ENCODE measurements at places on chromosomes 2 and 18.

DNA sequence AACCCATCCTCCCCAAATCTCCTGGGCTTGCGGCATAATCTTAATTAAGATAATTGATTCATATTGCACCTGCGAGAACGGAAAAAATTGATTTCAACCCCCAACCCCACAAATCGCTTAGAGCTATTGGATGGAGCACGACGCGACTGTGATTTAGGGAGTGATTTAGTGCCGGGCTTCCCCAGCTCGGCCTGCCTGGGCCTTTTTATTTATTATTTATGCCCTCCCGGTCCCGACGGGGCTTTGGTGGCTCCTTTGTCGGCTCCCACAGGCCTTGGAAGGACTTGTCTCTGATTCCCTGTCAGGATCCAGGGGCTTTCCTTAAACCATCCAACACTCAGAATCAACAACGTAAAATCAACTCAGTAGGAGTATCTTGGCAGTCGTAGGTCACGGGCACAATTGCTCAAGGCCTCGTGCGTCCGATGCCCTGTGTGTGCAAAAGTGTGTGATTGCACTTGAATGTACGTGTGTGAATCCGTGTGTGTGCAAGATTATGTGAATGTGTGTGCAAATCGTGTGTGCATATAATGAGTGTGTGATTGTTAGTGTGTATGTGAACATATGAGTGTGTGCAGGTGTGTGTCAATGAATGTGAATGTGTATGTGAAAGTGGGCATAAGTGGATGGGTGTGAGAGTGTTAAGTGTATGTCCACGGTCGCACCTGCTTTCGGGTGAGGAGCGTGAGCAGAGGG, 4.3 kb upstream of the NEUROD1 start:
- peak; percentile 85 for DNase-seq

- DNase-seq = no peak
Observed at GRCh38 chr2:74566754-74567085, 12.2 kb downstream of the DOK1 start.

GRCh38 chr2:222739939-222740338, 68.5 kb downstream of the MOGAT1 start:
- DNase-seq = no peak

GRCh38 chr2:74938264-74938663, 20.2 kb upstream of the POLE4 start:
- DNase-seq = no peak

GRCh38 chr2:197229509-197230443, 80.8 kb downstream of the ANKRD44 start:
- DNase-seq = no peak

DNA sequence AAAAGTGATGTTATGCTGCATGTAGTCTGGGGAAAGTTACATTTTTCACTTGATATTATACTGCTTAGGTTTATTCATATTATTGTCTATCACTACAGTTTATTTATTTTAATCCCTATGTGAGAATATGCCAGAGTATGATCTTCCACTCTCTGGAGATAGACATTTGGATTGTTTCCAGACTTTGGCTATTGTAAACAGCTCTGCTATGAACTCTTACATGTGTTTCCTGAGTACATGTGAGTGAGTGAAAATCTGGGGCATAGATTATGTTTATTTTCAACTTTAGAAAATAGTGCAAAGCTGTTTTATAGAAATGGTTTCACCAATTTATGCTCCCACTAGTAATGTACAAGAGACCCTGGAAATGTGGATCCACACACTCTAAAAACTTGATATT, 49.0 kb upstream of the EPAS1 start:
- DNase-seq = no peak

- no peak for DNase-seq
Observed at GRCh38 chr2:232345251-232345650, 33.3 kb upstream of the ALPP start.

GRCh38 chr2:172072706-172073105, 12.6 kb upstream of the DLX1 start:
- no peak for DNase-seq

- no peak for DNase-seq
Observed at GRCh38 chr18:59002974-59003594, 136.6 kb upstream of the SEC11C start.

- no peak for DNase-seq
Observed at GRCh38 chr2:49129034-49129433, 25.3 kb downstream of the FSHR start.
